ENCODE measurements at places on chromosomes 5 and 9.

GRCh38 chr9:120736881-120737280 is 22.6 kb upstream of the MEGF9 start:
- peak; percentile 46 for DNase-seq

- DNase-seq: peak; percentile 58
Measured at GRCh38 chr9:21465859-21466518, 16.1 kb downstream of the IFNE start.

DNA sequence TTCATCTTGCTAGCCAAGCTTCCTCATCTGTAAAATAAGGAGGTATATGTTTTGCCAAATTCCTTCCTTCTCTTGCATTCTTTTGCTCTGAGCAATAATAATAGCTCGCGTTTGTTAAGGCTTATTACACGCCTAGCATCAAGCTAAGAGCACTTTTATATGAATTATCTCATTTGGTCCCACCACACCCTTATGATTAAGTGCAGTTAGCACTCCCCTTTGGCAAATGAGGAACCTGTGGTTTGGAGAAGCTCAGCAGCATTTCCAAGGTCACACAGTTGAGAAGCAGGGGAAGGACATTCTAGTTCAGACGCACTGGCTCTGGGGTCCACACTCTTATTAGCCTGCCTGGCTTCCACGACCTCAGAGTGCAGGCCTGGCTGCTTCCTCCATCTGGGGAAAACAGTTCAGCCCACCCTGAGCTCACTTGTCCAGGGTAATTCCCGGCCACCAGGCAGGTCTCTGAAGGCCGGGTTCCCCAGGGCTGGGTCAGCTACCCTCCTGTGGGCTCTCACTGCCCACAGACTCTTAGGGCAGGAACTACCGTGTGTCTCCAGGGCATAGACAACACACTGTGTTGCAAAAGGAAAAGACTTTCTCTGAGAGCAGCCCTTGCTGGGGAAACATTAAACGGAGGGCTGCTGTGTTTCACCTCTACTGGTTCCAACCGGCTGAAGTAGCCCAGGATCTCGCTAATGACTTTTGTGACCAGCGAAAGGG is 9.9 kb upstream of the FBP1 start:
- peak; percentile 95 for DNase-seq

- DNase-seq: no peak
Measured at GRCh38 chr9:131937451-131937850, 142.2 kb downstream of the MED27 start.

- no peak for DNase-seq
Measured at GRCh38 chr5:92908952-92909601, 671.9 kb downstream of the NR2F1-AS1 start.

DNA sequence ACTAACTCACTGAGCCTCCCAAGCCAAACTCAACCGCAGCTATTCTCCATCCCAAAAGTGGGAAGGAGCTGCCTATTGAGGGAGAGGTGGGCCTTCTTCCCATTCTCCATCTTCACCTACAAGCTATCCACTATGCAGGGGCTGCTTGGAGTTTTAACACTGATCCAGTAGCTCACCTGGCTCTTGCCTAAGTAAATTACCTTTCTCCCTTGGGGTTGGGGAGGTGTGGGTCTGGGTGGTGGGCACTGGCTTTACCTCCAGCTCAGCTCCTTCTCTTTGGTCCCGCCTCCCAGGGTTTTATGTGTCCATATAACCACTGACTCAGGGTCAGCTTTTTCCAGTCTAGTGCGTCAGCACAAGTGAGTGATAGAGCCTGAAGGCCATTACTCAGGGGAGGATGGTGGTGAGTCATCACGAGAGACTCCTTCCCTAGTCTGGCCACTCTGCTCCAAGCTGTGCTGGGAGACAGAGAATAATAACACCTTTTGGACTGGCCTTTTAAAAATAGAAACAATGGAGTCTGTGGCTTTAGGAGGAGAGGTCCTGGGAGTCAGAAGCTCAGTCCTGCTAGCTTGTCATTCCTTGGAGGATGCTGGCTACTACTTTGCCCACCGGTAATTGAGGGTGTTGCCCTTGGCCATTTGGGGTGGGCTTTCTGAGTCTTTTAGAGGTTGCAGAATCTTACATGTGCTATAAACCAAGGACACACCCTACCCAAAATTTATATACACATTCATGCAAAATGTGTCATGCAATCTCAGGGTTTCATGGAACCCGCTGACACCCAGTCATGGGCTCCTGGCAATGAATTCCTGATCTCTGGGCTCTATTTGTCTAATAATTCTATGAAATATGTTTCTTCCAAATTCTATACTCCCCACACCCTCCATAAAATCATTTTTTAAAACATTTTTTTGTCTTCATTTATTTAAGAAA is 35.6 kb upstream of the ATP6V1G1 start:
- DNase-seq: peak; percentile 60

DNA sequence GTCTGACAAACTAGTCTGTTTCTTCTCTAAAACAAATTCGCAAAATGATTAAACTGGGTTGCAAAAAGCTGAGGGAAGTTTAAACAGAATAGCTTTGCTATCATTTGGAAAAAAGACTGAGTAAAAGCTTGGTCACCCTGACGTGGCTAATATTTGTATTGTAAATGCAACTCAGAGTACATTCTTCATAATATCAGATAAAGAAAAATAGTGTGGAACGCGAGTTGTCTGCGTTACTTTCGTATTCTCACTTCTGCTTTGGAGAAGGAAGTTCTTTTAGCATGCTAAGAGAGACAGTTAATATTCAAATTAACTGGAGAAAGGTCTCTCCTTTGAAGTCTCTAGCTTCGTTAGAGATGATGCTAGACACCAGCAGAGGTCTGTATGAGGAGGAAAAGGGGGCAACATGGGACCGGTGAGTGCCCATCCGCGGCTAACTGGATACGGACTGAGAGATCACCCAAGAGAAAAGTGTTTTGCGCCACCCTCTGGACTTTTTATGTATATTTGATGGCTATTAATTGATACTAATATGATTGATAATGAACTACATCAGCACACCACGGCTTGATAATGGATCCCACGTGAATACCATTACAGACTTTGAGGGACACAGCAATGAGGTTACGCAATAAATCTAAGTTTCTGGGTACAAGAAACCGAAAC is 2.9 kb upstream of the CNTRL start:
- DNase-seq: peak; percentile 79

DNA sequence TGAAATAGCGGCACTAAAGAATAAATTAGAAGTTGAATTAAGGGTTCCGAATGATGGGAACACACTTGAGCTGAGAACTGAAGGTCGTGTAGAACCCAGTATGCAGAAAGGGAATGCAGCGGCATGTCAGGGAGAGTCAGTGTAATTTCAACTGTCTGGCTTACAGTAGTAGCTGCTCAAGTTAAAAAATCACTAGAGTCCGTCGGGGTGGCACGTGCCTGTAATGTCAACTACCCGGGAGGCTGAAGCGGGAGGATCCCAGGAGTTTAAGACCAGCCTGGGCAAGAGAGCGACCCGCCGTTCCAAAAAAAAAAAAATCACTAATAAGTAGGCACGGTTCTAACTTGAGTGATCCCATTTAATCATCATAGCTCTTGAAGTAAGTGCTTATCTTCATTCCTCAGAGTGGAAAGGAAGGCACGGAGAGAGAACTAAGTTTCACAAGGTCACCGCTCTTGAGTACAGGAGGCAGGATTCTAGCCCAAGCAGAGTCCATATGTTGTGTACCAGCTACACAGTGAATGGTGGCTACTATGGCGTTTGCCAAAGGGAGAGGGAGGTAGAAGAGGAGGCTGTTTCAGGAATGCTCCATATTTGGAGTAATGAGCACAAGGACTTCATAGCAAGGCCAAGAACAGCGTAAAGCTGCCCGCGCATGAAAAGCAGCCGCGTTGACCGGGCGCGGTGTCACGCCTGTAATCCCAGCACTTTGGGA is 831 bp downstream of the RMRP start:
- DNase-seq: peak; percentile 19

- DNase-seq: no peak
Measured at GRCh38 chr5:135248801-135249231, 150.2 kb downstream of the MACROH2A1 start.

DNA sequence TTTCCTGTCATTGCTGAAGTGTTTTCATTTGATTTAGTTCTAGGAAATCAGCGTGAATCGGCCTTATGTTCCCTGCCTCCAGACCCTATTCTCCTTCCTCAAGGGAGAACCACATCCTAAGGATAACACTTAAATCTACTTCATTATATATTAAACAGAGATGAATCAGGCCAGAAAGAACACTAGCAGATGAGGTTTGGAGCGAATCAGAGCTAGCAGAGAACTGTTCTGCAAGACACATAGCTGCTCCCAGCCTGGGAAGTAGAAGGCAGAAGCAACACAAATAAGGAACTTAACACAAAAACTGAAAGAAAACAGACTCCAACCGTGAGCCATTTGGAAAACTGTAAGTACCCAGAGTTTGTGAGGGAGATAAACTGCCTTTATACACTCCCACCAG is 718.2 kb downstream of the SEMA5A start:
- no peak for DNase-seq

GRCh38 chr5:172052450-172053236 is 46.2 kb upstream of the FBXW11 start:
- no peak for DNase-seq

DNA sequence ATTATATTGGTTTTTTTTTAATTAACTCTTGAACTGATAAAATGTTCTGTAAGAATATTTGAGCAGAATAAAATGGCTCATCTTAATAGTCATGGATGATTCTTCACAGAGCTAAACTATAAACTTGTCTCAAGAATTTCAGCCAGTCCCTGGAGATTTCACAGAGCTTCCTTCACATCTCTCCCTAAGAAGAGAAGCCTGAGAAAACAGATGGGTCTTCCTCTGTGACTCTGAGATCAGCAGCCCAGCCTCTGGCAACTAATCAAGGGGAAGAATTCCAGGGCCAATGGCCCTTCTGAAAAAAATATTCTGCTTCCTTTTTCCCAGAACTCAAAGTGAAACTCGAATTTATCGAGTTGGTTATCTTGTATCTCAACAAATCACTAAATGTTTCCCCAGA is 122.2 kb upstream of the ITGA1 start:
- no peak for DNase-seq

DNA sequence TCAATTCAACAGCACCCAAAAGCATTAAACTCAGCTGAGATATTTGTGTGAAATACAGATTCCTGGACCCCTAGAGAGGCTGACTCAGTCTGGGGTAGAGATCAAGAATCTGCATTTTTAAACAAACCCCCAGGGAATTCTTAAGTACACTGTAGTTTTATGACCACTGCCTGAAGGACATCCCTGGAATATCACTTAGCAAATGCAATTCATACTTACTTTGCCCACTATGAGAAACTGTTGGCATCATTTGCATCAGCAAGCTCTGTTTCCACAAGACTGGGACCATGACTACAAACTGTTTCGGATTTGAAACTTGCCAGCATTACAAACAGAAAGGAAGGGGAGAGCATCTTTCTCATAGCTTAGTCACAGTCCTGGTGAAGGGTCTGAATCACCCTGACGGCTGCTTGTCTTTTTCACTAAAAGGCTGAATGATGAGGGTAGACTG is 63.7 kb downstream of the MLLT3 start:
- DNase-seq: peak; percentile 17

GRCh38 chr5:142537938-142538337 is 148.0 kb downstream of the FGF1 start:
- peak; percentile 34 for DNase-seq

- DNase-seq: peak; percentile 82
Measured at GRCh38 chr5:150035139-150035895, 34.8 kb downstream of the HMGXB3 start.

- DNase-seq: peak; percentile 67
Measured at GRCh38 chr5:76855961-76856360, 6.1 kb downstream of the S100Z start.

- DNase-seq: no peak
Measured at GRCh38 chr9:95043826-95044225, 273.7 kb downstream of the FANCC start.

DNA sequence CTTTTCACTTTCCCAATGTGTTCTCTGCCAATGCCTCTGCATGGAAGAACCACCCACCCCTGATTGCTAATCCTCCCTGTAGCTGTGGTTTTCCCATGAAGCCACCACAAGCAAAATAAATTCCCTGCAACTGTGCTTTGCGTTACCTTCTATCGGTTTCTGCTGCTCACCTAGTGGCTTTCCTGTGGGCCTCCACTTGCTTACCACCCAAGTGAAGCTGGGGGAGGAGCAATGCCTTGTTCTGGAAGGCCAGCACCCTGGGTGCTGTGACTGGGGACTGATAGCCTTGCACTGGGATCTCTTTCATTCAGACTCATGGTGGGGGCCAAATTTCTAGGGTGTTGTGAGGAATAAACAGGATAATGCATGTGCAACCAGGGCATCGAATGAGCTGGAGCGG is 56.3 kb upstream of the GDNF start:
- DNase-seq: no peak

- no peak for DNase-seq
Measured at GRCh38 chr5:89071101-89071940, 188.3 kb upstream of the MEF2C start.

DNA sequence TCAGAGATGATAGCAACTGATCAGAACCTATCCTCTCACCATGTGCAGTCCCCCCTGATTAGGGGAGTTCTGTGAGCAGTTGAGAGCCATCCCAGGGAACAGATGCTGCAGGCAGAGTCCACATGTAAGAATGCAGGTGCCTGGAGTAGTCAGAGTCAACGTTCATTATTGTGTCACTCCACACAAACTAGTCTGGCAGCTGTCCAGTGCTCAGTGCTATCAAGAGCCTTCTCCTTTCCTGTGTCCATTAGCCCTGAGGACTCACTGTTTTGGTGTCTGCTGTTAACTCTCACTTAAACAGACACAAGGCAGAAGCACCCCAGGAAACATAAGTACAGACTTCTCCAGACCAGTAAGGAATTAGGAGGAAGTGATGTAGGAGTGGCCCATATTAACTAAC is 2.5 kb downstream of the SH3TC2 start:
- DNase-seq: peak; percentile 17

- DNase-seq: peak; percentile 95
Measured at GRCh38 chr9:34379334-34380033, 2.8 kb upstream of the MYORG start.

DNA sequence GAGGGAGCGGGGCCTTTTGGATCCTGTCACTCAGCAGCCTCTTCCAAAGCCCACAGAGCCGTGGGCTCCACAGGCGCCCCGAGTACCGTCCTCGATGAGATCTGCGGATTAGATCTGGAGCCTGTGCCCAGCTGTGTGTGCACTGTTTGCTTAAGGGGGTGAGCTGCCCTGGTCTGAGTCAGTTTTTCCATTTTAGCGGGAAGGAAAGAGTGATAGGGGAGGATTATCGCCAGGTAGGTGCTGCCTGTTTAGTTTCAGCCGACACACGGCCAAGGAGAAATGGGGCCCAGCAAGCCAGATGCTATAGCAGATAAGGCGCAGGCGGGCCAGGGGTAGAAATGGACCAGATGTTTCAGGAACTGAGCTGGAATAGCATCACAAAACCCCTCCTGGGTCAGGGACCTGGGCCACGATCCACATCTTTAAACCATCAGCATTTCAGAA is 18.1 kb downstream of the COL5A1 start:
- DNase-seq: no peak

Data from NB4 (cell line).